Left renal cortex interstitium (tissue), 4 donors: ENCODE measurements at places on chromosomes 7 and 10. TPM values are rescaled to one million over a fixed set of nuclear protein-coding genes. Genes with fewer than 3 reads are reported as not detected.

DNA sequence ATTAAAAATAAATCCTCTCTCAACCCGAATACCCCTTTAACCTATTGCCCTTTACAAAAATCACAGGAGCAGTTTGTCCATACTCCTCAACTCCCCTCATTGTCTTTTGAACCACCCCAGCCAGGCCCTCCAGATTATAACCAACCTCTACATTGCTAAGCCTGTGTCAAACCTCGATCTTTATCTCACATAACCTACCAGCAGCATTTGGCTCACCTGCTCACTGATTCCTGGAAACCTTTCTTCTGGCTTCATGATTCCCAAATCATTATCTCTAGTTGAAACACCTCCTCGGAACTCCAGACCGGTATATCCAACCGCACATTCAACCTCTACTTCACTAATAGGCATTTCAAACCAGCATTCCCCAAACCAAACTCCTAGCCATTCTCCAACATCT lies 11.8 kb downstream of the SEC61G start:
- DNase-seq = no peak

The ACHE gene
- 5.6 TPM for polyA plus RNA-seq

The DNAJB9 gene
- 45.0 TPM for polyA plus RNA-seq

GRCh38 chr7:123849855-123850254 lies 4.9 kb downstream of the HYAL4 start:
- DNase-seq = no peak

- DNase-seq = no peak
Measured at GRCh38 chr7:80362010-80362618, 149.8 kb downstream of the GNAT3 start.

- no peak for DNase-seq
Measured at GRCh38 chr10:8104005-8104404, 49.5 kb downstream of the GATA3 start.

GRCh38 chr7:4235596-4235995 lies 446.5 kb upstream of the FOXK1 start:
- DNase-seq = no peak

DNA sequence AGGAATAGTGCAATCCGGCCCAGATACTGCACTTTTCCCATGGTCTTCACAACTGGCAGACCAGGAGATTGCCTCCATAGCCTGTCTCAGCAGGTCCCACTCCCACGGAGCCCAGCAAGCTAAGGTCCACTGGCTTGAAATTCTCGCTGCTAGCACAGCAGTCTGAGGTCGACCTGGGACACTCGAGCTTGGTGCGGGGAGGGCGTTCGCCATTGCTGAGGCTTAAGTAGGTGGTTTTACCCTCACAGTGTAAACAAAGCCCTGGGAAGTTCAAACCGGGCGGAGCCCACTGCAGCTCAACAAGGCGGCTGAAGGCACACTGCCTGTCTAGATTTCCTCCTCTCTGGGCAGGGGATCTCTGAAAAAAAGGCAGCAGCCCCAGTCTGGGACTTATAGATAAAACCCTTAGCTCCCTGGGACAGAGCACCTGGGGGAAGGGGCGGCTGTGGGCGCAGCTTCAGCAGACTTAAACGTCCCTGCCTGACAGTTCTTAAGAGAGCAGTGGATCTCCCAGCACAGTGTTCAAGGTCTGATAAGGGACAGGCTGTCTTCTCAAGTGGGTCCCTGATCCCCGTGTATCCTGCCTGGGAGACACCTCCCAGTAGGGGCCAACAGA lies 293.5 kb upstream of the GALNT17 start:
- no peak for DNase-seq

The HOXA5 gene
- 70.8 TPM for polyA plus RNA-seq

DNA sequence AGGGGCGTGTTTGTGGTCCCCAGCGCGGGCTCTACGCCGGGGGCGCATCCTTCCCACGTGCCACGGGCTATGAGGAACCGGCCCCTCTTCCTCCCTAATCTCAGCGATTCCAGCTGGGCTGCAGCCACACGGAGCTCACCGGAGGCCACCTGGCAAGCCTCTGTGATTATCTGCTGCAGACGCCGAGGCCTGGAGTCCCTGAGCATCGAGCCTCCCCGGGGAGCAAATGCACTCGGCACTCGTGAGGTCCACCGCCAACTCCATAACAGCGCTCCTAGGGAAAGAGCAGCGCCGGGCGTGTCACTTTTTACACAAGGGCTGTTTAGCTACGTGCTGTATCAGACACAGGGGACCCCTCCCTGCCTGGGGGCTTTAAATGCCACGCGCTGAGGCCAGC lies 101.2 kb downstream of the DYNC2I1 start:
- no peak for DNase-seq

- DNase-seq = peak; percentile 30
Measured at GRCh38 chr10:110207011-110207804, at the start of gene MXI1. TSS of gene MXI1 (plus strand) at chr10:110207605. CDS start at chr10:110207809, 204 bp downstream.

The CNNM1 gene
- polyA plus RNA-seq = 1.7 TPM

- no peak for DNase-seq
Measured at GRCh38 chr10:28892818-28893547, 215.7 kb downstream of the BAMBI start.

- peak; percentile 52 for DNase-seq
Measured at GRCh38 chr7:112162142-112162766, 43.9 kb downstream of the DOCK4 start.

The SPRN gene
- 5.8 TPM for polyA plus RNA-seq

GRCh38 chr10:52368725-52369124 lies 54.6 kb downstream of the DKK1 start:
- no peak for DNase-seq

GRCh38 chr10:62277971-62278370 lies 9.3 kb upstream of the RTKN2 start:
- no peak for DNase-seq
